ENCODE measurements at places on chromosomes 3 and 15.

DNA sequence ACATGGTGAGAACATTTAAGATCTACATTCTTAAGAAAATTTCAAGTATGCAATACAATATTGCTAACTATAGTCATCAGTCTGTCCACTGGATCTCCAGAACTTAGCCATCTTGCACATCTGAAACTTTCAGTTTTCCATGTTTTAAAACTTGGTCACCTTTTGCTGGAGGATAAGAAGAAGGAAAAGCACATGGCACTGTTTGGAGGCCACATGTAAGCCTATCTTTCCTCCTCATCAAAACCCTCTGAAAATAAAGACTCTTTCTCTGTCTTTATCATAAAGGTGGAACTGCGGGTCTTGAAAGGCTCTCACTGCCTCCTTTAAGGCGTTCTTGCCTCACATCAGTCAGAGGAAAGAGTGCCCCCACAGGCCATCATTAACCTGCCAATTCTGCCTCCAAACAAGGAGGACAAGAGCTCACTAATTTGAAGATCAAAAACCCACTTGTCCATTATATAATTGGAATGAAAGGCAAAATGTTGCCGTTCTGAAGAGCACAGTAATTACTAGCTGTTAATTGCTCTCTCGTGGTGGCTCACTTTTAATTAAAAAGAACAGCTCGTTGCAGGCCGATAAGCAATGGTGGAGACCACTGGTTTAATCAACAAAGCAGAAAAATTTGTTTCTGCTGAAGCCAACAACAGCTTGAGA, 157.8 kb downstream of the MECOM start:
- DNase-seq: no peak

GRCh38 chr15:61483599-61483998, 254.5 kb upstream of the RORA start:
- DNase-seq: no peak

DNA sequence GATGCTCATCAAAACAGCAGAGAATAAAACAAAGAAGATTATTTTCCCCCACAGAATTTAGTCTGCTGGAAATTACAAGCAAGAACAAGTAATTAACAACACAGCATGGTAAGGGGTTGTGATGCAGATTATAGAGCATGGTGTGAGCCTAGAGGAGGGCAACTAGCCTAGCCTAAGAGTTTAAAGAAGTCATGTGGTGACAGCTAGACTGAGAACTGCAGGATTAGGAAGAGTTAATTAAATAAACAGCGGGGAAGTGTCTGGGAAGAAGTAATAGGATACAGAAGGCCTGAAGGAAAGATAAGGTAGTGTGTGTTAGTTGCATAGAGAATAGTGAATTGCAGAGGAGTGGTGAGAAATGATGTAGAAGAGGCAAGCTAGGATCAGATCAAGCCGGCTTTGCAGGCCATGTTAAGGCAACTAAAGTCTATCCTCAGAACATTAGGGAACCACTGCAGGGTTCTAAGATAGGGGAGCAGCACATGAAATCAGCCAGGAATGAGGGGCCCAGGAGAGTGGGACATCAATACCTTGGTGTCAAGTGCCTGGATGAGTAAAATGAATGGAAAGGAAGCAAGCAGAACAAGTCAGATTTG, 11.9 kb upstream of the PKM start:
- no peak for DNase-seq

GRCh38 chr3:36447061-36447460, 66.8 kb downstream of the STAC start:
- DNase-seq: no peak

DNA sequence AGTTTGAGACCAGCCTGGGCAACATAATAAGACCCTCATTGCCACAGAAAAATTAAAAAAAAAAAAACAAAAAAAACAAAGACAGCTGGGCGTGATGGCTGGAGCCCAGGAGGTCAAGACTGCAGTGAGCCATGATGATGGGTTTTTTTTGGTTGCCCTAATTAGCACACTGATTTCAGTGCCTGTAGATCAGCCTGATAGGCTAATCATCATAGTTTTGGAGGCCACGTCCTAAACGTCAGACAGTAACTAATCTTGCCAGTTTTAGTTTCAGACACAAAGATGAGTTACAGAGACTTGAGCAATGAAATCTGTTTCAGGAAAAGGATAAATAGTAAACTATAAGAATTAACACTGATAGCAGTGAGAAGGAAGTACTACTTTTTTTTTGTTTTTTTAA, 55.4 kb downstream of the LRCH3 start:
- no peak for DNase-seq

- DNase-seq: no peak
Measured at GRCh38 chr15:77033729-77034671, 36.9 kb downstream of the TSPAN3 start.

DNA sequence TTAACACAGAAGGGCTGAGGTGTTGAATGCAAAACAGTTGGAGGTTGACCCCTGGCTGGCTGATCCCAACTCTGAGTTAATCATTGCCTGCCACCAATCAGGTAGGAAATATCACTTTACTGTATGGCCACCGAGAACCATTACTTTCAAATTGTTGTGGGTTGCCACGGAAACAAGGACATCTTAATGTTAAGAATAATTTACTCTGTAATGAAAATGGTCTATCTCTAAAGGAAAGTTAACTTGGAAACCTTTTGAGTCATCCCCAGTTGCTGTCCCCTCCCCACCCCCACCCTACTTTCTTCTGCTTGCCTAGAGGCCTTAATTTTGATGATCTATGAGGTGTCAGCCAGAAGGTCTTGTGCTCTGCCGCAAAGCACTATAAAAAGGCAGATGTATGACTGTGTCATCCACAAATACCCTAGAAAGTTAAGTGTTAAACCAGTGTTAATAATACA, 78.7 kb upstream of the SNRK start:
- DNase-seq: no peak

- DNase-seq: no peak
Measured at GRCh38 chr15:51006336-51006985, 88.2 kb downstream of the TNFAIP8L3 start.

GRCh38 chr3:123405936-123406510, 42.9 kb downstream of the ADCY5 start:
- peak; percentile 12 for DNase-seq

GRCh38 chr3:126351086-126351770, 6.0 kb downstream of the KLF15 start:
- DNase-seq: peak; percentile 11

DNA sequence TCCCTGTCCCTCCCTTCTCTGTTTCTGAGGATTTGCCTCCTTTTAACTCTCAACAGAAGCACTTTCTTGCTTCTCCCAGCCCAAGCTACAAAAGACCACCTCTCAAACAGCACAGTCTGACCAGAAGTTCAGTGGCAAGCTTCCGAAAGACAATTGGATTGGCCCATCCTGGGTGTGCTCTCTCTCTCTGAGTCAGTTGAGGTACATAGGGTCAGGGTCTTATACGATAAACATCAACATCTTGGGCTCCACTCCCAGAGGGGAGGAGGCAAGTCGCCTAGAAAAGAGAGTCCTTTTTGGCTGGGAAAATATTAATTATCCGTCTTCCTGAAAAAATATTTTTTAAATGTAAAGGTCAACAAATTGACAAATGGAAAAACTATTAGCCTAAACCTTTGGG, 155.8 kb downstream of the TMCO5A start:
- DNase-seq: no peak

- DNase-seq: no peak
Measured at GRCh38 chr15:65055201-65055870, 10.1 kb downstream of the SLC51B start.

DNA sequence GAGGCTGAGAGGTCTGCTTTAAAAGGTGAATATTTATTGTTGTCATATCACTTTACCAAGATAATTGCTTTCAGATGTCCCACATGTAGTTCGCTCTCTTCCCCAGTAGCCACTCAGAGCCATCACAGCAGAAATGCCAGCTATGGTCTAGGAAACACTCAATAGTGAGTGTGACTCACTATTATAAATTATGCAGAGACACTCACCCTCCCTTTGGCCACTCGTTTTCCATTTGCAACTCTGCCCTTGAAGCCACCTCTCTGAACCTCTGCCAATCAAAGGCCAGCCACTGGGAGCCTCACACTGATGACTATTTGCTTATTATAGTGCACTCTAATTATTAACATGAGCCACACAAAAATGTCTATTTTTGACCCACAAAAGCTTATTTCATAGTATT, 328.1 kb upstream of the ATP10A start:
- DNase-seq: no peak

GRCh38 chr3:153291059-153291685, 129.1 kb downstream of the RAP2B start:
- no peak for DNase-seq

DNA sequence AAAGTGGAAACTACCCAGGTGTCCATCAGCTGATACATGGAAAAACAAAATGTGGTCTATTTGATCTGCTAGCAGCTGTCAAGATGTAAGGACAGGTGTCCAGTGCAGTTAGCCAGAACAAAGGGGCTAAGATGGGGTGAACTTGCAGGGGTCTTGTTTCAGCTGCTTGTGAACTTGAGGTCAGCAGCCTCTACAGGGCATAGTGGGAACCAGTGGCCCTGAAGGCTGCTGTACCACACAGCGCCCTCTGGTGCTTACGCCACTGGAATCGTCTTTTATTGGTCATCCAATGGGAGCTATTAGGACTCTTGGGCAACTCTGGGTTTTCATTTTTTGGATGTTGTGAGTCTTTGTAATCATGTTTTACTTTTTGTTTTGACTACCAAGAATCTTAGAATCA, 62.2 kb upstream of the CTSH start:
- DNase-seq: no peak

DNA sequence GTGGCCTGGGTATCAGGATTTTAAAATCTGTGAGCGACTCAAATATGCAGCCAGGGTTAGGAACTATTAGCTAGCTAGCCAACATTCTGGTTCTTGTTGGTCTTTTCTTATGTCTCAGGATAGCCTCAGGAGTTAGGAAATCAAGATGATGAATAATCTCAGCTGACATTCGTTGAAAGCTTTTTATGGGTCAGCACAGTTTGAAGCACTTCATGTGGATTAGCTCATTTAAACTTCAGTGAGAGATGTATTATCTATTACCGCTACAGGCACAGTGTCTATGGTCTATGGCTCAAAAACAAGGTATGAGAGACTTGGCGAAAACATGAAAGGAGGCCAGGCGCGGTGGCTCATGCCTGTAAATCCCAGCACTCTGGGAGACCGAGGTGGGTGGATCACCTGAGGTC, 187.5 kb upstream of the THRB start:
- DNase-seq: no peak

GRCh38 chr3:149510480-149510879, 36.0 kb downstream of the TM4SF4 start:
- DNase-seq: no peak

DNA sequence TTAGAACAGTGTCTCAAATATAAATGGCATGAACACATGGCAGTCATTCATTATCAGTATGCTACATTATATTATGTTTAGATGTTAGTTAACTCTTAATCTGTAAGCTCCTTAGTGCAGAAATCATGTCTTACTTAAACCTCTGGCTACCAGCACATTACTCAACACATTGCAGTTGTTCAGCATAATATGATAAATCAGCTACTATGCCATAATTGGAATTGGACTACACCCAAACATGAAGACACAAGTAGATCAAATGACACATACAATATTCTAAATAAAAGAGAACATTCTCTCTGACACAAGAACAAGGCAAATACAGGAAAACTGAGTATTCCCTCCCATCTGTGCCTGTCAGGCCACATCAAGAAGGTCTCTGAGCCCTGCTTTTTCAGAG, 116.1 kb downstream of the PCCB start:
- DNase-seq: no peak

GRCh38 chr3:15333956-15334263, 1.5 kb upstream of the SH3BP5 start:
- DNase-seq: no peak

DNA sequence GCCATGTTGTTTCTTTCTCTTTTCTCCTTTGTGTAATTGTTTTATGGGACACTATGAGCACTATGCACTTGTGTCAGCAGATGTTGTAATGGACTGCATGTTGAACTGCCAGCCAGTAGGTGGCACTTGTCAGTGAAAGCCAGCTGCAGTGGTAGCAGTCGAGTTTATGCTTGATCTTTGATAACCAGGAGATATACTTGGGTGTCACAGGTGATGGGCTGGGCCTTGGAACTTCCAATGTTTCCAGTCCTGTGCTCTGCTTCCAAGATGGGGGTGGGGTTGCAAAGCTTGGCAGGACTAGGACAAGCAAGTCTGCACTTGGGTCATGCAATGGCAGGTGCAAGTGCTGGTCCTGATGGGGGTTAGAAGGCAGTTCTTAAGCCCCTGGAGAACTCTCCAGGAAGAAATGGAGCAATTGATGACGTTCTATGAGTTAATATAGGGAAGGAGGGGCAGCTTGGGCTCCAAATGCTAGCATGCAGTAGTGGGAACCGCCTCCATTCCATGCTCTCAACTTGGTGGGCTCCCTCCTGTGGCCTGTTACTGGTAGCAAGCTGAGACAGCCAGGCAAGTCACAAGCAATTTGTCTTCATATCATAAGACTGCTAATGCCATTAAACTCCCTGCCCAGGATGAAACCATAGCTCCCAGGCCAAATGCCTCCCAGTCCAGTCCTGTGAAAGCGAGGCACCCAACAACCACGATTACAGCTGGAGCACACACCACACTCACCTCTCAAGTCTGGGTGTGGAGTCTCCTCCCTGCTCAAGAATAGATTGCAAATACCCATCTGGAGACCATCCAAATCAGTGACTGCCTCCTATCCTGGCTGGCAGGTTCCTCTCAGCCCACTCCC, 287.2 kb downstream of the CGGBP1 start:
- no peak for DNase-seq

DNA sequence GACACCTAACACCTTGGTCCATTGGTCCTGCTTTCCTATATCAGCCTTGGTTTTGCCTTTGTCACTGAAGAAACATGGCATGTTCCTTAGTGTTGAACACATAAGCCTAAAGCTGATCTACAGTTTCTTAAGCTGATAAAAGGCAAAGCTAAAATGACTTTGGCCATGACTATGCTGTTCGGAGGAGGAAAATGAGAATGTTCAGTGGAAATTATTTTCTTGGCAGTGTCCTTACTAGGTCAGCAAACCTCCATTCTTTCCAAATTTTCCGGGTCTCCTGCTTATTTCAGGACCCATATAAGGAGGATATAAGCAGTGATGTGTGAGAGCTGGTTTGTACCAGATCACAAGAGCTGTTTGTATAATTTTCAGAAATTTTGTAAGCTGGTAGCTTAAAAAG, 832.9 kb upstream of the CFAP20DC start:
- DNase-seq: no peak

- DNase-seq: no peak
Measured at GRCh38 chr15:70025413-70026296, 72.1 kb downstream of the TLE3 start.

GRCh38 chr15:76204916-76205460, 106.3 kb downstream of the ETFA start:
- no peak for DNase-seq

GRCh38 chr3:150236316-150237082, 171.6 kb upstream of the TSC22D2 start:
- DNase-seq: no peak

DNA sequence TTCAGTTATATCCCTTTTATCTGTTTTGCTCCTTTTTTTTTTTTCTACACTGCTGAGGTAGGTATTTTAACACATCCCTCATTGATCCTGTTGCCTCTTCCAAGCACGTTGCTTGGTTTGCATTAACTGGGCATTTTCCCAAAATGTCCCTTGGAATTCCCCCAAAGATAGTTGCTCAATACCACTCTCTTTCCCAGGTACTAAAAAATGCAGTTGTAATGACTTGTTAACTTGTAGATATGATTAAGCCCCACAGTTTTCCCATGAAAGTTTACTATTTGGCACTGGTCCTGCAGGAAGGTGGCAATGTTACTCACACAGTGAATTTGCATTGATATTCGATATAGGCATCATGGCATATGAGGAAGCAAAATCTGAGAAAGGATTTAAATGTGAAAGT, 67.1 kb downstream of the GRM7 start:
- DNase-seq: no peak

GRCh38 chr3:173734895-173735294, 337.4 kb downstream of the NLGN1 start:
- DNase-seq: no peak
